ENCODE measurements at places on chromosomes 6 and 20.

DNA sequence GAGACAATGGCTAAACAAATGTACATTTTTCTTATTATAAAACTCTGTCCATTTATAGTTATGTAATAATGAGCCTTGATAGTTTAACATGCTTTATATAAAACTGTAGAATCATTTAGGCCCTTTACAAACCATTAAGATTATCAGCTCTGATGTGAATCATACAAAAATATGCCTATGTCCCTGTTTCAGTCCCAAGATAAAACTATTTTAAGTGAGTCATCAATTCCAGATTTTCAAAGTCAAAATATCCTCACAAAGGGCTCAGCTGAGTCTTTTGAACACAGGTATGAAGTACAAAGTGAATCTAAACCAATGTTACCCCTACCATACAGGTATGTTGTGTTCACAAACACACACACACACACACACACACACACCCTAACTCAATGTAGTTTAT is 88.0 kb downstream of the PTPRK start:
- DNase-seq = no peak

- DNase-seq = peak; percentile 71
Observed at GRCh38 chr6:27472617-27473400, at the start of gene ZNF184. Gene ZNF184, minus strand, starts transcription at chr6:27473105. Its CDS starts 811 bp downstream, at chr6:27472294.

DNA sequence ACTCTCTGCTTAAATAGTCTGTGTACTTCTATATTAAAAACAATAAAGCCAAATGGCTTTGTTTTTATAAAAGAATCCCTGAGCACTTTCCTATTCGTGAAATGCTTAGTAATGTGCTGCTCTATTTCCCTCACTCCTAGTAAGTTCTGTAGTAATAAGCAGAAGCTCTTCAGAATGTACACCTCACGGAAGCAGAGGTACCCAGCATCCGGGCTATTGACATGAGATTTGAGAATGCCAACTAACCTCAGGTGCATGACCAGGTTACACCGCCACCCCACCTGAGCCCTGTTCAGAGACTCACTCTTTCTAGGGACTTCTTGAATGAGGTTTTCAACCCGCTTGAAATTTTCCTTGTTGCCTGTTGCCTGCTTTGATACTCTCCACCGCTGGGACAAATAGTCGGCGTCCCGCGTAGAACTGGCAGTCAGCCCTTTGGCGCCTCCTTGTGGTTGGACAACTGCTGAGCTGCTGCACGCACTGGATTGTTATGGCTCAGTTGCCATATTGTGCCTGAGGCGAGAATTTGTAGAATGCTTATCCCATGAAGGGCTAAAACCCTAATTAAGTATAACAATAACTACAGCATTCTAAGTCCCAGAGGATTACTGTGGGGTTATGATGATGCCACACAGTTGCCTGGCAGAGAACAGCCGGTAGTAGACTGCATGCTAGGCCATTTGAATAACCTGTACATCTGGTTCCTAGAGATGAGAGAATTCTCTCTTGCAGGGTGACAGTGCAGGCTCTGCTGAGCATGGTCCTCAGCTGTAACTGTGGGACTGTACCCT is 95.4 kb downstream of the KHDC1L start:
- peak; percentile 76 for DNase-seq

- DNase-seq = no peak
Observed at GRCh38 chr20:23092861-23093495, 6.9 kb upstream of the CD93 start.

DNA sequence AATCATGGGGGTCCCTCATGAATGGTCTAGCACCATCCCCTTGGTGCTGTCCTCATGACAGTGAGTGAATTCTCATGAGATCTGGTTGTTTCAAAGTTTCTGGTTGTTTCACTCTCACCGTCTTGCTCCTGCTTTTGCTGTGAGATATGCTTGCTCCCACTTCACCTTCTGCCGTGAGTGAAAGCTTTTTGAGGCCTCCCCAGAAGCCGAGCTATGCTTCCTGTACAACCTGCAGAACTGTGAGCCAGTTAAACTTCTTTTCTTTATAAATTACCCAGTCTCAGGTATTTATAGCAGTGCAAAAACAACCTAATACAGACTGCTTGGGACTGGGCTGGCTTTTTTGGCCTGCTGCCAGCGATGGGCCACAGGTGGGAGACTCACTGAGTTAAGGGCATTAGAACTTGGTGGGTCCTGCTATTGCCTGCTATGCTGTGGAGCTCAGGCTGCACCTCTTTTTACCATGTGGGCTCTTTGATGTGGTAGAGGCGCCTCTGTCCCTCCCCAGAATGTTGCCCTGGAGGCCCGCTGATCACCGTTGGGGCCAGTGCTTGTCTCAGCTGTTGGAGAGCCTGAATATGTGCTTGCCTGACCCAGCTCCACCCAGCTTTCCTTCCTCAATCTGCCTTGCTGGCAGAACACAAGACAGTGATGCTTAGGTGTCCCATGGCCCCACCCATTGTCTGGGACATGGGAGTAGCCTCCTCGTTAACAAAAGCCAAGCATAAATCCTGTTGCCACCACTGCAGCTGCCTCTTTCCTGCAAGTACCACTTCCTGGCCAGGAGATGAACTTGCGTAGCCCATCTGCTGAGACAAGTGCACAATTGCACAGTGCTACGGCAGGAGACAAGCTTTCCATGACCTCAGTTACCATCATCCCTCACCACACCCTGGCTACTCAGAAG is 47.1 kb downstream of the IGF2R start:
- DNase-seq = peak; percentile 60

DNA sequence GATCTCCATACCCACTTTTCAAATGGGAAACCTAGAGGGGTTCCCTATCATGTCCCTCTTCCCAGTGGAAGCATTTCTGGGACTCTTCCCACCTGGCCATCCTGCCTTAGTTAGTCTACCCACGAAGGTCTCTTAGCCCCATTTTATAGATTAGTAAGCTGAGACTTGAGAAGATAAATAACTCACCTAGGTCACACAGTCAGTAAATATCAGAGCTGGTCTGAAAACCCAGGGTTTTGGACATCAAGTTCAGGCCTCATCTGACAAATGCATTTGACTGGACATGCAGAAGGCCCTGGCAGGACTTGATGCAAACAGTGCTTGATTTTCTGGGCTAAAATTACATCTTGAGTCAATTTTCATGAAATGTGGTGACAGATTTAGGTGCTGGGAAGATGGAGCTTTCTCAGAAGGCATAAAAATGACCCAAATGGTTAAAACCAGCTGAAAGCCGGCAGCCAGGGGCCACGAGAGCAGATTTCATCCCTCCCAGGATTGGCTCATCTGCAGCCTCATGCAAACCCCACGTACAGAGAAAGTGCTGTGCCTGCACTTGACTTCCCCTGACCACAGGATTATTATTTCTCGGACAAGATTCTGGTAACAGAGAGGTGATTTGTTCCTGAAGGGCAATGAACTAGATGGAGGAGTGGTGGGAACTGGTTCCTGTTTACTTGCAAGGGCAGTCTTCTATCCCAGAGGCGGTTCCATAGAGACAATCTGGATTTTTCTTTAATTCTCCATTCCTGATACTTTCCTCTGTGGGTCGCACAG is 23.1 kb downstream of the CPNE5 start:
- DNase-seq = no peak

DNA sequence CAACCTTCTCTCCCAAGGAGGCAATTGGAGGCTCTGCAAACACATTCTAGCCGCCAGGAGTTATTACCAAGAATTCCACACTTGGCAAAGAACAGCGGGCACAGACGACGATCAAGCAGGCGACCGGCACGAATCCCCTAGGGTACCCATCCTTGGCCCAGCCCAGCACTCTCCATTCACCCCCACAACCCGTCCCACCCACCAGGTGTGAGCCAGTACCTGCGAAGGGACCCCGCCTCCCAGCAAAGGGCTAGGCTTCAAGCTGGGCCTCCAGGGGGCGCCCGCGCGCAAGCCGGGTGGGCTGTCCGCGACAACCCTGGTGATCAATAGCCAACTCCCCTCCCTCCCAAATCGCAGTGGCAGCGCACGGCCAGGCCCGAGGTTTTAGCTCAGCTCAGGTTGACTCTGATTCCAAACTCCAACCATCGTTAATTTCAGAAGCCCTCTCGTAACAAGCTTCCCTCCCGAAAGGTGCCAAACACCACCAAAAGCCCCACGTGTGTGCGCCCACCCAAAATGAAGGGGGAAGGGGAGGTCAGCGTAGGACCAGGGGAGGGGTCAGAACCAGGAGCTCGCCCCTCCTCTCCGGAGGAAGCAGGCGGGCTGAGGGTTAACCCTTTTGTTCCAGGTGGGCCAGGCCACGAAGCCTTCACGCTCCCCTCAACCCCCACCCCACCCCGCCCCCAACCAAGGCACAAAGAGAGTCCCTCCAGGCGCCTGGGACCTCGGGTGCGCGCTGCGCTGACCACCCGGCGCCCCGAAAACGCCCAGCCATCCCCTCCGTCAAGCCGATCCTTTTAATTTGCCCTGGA is 2.1 kb downstream of the SALL4 start:
- peak; percentile 60 for DNase-seq

GRCh38 chr20:7772371-7772770 is 167.9 kb downstream of the HAO1 start:
- DNase-seq = no peak

- no peak for DNase-seq
Observed at GRCh38 chr6:44235269-44235668, 11.6 kb upstream of the HSP90AB1 start.

DNA sequence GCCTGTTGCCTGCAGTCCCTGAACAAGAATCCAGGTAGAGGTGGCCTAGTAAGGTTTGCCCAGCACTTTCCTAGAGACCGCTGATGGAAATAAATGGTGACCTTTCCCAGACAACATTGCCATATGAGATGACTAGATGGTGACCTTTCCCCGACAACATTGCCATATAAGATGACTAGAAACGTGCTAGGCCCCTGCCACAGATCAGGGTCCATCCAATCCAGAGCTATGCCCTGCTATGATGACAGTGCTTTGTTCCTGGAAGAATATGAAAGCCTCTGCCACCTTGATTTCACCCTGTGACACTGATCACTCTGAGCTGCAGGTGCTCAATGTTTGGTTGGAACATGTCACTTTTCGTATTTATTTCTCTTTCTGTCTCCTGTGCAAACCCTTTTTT is 133.8 kb upstream of the SPTLC3 start:
- no peak for DNase-seq

DNA sequence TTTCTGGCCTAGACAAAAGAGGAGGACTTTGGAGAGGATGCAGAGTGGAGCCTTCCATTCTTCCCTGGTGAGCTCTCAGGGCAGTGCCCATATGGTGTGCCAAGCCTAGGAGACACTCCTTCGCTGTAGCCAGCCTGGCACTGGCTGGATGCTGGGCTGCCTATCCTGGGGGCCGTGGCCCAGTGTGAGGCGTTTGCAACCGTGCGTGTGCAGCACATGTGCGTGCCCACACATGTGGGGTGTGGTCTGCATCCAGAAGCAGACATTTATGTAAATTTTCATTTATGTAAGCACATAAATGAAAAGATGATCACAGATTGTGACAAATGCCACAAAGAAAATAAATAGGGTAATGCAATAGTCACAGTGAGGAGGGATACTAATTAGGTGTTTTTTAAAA is 35.8 kb upstream of the ZNF831 start:
- no peak for DNase-seq

DNA sequence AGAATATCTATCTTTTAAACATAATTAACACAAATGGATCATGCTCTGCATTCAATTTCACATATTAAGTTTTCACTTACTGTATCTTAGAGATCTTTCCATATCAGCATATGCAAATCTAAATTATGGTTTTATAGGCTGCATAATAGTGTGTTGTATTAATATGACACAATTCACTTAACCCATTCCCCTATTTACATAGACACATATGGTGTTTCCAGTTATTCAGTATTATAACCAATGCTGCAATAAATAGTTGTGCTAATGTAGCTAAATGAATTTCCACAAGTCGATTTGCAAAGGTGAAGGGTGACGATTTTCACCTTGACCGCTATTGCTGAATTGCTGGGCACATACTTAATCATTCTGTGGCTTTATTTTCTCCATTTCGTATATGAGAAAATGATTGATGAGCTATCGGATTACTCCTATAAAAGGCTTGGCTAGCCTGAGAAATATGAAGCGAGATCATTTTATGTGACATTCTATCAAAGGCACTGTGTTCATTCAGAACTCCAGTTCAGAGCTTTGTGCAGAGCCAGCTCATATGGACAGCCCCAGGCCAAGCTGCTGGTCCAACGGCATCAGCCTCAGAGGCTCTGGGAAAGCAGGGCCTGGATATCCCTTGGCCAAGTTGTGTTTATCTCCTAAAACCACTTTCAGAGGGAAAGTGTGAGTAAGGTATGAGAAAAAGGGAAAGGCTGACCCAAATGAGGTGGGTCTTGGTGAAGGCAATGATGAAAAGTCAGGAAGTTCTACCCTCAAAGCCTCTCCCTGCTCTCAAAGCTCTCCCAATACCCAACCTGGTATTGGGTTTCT is 50.8 kb downstream of the GFOD1 start:
- DNase-seq = no peak

DNA sequence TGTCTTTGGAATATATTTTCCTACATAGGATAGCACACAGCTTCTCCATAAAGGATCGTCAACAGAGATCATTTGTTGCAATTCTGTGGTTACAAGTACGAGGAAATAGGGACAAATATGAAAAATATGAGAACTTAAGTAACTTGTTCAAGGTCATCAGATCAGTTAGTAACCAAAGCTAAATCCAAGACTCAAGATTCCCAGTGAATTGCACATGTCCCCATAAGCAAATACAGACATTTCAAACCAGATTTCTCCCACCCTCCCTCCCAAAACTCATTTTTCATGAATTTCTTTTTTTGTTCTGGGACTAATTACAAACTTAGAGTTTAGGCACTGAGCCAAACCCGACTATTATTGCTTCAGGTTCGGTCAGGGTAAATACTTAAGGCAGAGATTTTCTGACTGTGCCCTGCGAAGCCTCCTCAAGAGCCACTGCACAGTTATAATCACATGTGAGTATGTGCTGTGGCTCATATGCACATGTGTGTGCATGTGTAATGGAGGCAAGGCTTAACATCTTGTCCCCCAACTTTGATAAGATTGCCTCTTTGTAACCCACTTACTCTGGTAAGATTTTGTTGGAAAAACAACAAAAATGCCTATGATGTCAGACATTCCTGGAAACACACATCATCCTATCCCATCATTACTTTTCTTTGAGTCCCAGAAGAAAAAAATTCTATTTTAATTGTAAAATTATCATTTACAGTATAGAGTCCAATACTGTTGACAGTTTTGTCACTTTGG is 216.2 kb downstream of the CD83 start:
- DNase-seq = no peak

GRCh38 chr20:61575151-61575937 is 323.3 kb downstream of the CDH4 start:
- DNase-seq = no peak

DNA sequence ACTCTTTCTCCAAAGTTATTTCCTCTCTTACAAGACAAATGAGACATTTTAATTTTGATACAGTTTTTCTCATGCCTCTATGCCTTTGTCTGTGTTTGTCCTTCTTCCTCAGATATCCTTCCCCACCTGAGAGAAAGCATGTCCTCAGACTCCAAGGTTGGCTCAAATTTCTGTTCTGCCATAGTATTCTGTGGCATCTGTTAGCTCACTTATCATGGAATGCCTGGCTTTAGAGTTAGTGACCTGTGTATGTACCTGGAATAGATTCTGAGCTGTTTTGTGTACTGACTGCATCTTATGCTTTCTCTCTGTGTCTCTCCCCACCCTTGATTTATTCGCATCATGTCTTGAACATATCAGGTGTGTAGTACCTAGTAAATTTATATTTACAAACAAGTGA is 90.0 kb downstream of the CENPW start:
- no peak for DNase-seq

GRCh38 chr20:57811374-57812020 is 101.7 kb upstream of the PMEPA1 start:
- no peak for DNase-seq

Data from CD4-positive, alpha-beta T cell (primary cell).